ENCODE measurements at places on chromosomes 5 and 9. TPM values are rescaled to one million over a fixed set of nuclear protein-coding genes. Genes with fewer than 3 reads are reported as not detected.

DNA sequence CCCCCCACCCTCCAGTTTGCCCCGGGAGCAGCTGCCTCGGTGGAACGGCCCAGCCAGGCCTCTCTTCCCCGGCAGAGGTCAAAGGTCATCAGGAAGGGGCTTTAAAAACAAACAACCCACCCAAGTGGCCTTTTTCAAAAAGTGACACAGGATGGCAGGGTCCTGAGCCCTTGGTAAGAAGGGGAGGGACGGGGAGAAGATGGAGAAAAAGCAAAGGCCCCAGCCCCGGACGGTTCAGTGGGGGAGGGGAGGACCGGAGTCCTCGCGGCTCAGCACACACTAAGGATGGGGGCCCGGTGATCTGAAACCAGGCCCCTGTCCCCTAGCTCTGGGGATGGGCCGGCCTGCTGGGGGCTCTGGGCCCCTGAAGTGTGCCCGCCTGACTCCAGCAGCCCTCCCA is 1.1 kb downstream of the PRRX2 start:
- ATAC-seq = no peak

- ATAC-seq = no peak
Observed at GRCh38 chr9:36576866-36577265, 4.2 kb downstream of the MELK start.

GRCh38 chr5:142386137-142387023 is 61.6 kb upstream of the SPRY4 start:
- ATAC-seq = no peak

DNA sequence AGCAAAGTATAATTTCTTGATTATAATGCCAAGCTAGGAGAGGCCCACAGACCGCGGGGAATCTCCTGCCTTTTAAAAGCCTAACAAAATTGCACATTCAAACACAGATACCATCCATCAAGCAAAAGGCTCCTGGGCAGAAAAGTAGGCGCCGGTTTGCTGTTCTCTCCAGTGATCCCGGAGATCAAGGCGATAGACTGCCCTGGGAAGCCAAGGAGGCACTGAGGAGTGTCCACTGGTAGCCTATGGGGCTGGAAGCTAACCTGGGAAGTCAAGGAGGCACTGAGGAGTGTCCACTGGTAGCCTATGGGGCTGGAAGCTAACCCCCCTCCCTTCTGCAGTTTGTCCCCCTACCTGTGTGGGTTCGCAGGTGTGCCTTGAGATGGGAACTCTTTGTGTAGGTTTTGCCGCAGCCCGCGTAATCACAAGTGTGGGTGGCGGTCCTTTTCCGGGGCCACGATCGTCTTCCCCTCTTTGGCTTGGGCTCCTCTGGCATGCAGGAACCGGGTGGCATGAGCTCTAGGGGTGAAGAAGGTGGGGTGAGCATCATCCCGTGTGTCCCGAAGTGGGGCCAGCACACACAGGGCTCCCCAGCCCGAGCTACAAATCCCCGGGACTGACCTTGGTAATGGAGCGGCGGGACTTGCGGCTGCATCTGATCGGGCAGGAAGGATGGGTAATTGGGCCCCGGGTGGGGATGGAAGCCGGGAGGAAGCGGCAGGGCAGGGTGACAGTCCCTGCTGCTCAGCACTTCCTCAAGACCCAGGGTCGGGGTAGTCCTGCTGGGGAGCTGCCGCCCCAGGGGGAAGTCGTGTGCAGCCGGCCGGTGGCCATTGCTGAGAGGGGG is 2.7 kb downstream of the KLF4 start:
- no peak for ATAC-seq

- no peak for ATAC-seq
Observed at GRCh38 chr5:84125216-84125615, 259.5 kb downstream of the EDIL3 start.

- ATAC-seq = no peak
Observed at GRCh38 chr5:34556509-34556782, 99.7 kb upstream of the RAI14 start.

GRCh38 chr5:62005551-62005950 is 300.5 kb upstream of the KIF2A start:
- ATAC-seq = peak; percentile 24

DNA sequence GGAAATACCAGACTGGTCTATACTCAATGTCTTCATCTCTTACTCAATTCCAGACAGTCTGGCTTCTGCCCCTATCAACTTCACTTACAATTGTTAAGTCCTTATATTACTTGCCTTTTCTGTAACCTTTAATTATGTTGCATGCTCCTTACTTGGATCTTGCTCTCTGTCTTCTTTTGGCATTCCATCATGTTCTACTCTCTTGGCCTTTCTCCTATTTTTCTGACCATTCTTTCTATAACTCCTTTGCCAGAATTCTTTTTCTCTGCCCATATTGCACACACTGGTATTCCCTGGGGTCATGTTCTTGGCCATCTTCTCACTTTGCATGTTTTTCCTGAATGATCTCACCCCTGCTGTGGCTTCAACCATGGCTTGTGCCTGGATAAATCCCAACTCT is 209.8 kb upstream of the ZNF462 start:
- ATAC-seq = no peak

DNA sequence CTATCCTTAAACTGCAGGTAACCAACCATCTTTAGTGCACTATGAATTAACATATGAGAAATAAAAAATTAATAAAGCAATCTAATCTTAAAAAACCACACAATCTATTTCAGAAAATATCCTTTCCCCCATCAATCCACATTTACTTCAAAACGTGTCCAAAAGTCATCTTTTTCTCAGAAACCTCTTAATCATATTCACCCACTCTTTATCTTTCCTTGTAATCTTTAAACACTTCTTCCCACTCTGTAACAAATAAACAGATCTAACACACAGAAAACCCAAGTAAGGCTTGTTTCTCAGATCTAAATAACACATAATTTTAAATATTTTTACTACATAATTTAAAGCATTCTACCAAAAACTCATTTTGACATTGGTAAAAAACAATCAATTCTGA is 44.4 kb downstream of the EFCAB9 start:
- ATAC-seq = no peak

DNA sequence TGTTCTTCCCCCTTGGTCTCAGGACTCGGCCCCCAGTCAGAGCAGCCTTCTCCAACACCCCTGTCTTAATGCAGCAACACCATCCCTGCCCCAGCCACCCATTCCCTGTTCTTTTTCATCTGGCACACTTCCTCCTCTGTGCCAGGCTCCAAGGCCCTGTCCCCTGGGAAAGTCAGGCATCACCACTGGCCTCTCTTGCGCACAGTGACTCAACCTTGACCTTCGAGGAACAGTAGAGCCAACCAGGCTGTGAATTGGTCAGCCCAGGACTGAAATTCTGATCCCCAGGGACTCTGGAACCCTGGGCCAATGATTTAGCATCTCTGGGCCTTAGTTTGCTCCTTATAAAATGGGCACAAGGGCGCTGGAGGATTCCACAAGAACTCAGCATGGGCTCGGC is 10.5 kb upstream of the RALGDS start:
- ATAC-seq = no peak

DNA sequence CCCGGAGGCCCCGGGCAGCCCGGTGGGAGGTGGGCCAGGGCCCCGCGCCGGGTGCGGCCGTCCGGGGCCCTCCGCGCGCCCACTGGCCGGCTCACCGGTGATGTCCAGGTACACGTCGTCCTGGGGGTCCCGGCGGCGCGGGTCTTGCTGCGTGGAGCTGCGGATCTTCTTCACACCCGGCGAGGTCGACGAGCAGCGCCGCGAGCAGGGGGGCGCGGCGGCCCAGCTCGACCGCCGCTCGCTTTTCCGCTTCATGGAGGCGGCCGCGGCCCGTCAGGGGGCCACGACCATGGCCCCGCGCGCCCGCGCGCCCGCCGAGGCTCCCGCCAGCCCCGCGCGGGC is 548 bp downstream of the CDC14B start:
- ATAC-seq = peak; percentile 16

DNA sequence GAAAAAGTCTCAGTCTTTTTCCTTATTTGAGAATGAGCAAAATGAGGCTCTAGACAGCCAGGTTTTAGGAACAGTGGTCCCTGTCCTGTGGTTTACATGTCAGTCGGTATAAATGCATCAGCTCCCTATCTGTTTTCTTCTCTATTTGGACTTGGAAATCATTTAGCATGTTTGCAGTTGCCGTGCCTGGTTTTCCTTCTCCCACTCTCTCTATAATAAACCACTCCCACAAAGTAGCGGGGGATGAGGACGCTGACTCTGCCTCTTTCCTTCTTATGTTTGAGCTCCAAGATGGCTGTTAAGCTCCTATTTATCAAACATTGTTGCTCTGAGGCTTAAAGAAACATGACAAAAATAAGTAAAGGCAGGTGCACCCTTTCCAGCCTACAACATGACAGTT is 57.2 kb upstream of the CTSL start:
- no peak for ATAC-seq

DNA sequence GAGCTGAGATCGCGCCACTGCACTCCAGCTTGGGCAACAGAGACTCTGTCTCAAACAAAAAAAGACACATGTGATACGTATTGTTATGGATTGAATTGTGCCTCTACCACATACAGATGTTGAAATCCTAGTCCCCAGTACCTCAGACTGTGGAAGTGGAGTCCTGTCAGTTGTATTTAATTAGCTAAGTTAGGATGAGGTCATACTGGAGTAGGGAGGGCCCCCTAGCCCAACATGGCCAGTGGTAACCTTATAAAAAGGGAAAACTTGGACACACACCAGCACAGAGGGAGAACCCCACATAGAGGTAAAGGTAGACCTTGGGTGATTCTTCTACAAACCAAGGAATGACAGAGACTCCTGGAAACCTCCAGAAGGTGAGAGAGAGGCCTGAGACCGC is 119.8 kb downstream of the GADD45G start:
- ATAC-seq = no peak

DNA sequence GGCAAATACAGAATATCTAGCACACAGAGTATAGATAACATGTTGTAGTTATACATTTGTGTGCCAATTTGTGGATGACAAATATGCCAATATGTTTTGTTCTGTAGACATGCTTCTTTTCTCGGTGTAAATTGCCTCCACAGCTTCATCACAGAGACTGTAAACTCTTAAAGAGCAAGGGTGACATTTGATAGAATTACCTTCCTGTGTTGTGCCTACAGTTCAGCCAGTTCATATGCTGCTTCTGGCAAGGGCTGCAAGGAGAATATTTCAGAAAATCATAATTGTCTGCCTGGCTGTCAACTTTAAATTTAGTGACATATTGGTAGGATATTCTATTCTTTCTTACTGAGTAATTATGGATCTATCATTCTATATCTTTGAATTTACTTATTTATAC is 155.1 kb downstream of the MAT2B start:
- no peak for ATAC-seq

DNA sequence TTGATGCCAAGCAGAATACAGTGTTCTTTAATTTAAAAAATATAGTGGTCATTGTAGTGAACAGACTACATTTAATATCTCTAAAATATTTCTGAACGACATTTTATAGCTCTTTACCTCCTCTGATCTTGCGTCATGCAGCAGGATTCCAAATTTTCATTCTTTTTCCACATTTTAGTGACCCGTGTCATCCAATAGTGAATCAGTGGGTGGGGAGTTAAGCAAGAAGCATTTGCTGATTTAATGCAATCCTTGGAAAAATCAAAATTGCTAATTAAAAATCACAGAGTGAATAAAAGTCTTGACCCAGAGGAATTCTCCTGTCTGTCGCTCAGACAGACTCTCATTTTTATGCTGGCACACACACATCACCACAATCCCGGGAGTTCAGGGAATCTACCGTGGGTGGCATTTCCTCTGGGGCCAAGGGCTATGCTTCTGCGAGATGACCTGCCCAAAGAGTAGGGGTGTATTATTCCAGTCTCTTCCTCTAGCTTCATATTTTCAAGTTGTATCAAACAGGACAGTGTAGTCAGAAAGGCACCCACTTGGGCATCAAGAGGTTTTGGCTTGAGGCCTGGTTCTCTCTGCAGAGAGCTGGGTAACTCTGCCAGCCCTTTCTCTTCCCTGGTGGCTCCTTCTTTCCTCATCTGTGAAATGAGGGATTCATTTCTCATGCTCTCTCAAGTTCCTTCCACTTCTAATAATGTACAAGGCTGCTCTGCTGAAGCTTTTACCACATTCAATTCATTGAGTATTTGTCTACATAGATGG is 24.8 kb upstream of the OTP start:
- ATAC-seq = no peak

DNA sequence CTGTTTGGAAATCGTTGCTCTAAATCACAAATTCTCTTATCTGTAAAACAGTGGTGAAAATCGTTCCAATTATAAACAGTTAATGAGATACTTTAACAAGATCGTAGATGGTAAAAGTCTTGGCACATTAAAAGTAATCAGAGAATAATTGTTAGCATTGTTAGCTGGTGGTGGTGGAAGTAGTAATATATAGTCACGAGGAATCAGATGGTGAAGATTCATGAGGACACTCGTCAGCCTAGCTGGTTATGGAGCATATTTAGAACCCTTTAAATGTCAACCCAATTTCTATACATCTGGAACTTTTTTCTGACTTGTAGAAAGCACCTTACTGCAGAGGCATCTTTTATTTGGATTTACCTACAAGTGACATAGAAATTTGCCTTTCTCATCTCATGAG is 190.8 kb downstream of the TLE1 start:
- no peak for ATAC-seq

GRCh38 chr5:33631786-33632185 is 191.0 kb downstream of the TARS1 start:
- no peak for ATAC-seq

GRCh38 chr5:163653526-163653925 is 148.1 kb downstream of the MAT2B start:
- no peak for ATAC-seq

DNA sequence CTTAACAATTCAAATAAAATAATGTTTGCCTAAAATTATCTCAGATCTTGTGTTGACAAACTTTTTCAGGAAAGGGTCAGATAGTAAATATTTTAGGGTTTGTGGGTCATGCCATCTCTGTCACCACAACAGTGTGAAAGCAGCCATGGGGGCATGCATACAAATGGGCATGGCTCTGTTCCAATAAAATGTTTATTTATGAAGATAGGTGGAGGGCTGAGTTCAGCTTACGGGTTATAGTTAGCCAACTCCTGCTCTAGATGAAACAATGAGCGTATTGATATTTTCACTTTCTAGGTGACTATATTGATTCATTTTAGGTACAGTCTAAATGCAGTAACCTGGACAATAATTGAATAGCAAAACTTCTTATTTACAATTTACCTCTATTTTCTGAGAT is 533.8 kb upstream of the CLINT1 start:
- ATAC-seq = no peak

DNA sequence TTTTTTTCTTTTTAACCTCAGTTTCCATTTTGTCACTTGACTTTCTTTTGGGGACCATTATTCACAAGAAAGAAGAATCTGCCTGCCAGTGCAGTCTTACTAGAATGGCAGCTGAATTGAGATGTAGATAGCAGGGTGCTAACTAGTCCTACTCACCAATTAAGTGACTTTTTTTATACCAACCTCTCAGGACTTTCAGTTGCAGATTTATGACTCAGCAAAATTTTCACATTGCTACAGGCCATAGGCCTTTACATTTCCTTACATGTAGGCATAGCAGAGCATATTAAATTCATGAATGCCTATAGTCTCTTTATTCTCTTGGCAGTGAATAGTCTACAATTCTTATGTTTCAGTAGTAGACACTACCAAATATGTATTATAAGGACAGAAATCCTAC is 54.0 kb upstream of the FKTN start:
- no peak for ATAC-seq

The GABRP gene
- 6.4 TPM for total RNA-seq

The LSM11 gene
- total RNA-seq = 2.0 TPM

The ZBED3 gene
- total RNA-seq = 3.6 TPM

The LRRTM2 gene
- total RNA-seq = 0.20 TPM

The POU5F2 gene
- total RNA-seq = 0.80 TPM

The PRDM9 gene
- not detected for total RNA-seq

The PCDHGB1 gene
- 0.92 TPM for total RNA-seq

The FBP2 gene
- total RNA-seq = not detected

The ANKRD55 gene
- total RNA-seq = not detected

The KCNT1 gene
- not detected for total RNA-seq

The FGF18 gene
- total RNA-seq = 0.08 TPM

The CYSRT1 gene
- total RNA-seq = 156 TPM

The TPPP gene
- 3.3 TPM for total RNA-seq

Data from esophagus mucosa (tissue), 1 donor.